HCT116 (cell line): ENCODE measurements at places on chromosomes 6 and 20.

DNA sequence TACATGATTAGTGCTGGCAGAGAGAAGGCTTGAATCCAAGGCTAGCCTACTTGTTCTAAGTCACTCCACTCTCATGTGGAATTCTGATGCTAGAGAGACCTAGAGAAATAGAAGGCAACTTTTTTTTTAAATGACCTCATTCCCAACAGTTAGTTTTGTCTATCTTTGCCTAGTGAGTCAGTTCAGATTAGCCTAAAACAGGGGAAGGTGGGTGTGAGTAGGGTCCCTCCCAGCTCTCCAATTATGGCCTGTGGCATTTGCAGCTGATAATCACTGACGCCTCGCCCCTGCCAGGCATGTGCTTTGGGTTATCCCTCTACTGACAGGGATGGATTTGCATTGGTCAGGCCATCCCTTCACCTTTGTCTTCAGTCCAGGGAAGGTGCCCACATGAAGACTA is 13.6 kb downstream of the TXLNB start:
- DNase-seq = no peak

GRCh38 chr6:112680091-112680490 is 333.0 kb downstream of the RFPL4B start:
- DNase-seq = no peak

DNA sequence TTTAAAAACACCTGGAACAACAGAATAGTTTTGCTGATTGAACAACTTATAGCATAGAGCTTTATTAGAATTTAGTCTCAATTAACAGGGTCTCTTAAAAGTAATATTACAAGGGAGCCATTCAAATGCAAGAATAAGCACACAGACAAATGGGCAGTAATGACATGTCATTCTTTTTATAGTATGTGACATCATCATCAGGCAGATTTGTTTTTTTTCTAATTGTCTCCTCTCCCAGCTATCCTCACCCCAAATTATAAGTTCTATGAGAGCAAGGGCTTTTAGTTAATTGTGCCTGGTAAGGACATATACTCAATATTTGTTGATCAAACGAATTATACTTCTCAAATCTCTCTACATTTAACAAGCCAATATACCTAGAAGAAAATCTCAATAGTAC is 11.0 kb downstream of the PGM3 start:
- DNase-seq = no peak

DNA sequence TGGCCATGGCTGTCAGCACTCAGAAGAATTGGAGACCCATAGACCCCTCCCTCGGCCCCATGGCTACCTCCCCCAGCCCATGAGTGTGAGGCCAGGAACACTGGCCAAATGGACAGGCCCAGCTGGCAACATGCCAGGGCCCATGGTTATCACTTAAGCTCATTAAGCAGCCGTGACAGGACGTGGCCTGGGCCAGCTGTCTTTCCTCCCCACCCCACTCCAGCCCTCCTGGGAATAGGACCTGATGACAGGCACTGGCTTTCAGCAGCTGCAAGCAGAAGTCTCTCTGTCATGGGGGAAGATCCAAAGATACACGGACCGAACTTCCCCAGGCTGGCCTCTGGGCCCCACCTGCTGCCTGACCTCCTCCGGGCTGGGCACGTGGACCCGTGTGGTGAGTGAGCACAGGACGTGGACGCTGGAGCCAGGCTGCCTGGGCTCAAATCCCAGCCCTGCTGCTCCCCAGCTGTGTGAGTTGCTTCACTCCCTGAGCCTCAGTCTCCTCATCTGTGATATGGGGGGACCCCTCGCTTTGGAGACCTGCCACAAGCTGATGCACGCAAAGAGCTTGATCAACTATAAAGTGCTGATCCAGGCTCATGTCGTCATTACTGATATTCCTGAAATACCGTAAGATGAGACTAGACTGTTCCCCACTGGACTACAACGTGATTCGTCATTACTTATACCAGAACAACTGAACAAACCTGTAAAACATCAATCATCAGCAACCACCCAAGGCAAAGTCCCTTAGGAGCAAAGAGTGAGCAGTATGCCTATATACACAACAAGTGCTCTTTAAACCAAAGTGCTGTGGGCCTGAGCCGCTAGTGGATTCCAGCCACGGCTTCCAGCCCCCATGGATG is 22.0 kb upstream of the VSTM2L start:
- DNase-seq = no peak
